ENCODE measurements at places on chromosomes 1 and 21. TPM values are rescaled to one million over a fixed set of nuclear protein-coding genes. Genes with fewer than 3 reads are reported as not detected.

DNA sequence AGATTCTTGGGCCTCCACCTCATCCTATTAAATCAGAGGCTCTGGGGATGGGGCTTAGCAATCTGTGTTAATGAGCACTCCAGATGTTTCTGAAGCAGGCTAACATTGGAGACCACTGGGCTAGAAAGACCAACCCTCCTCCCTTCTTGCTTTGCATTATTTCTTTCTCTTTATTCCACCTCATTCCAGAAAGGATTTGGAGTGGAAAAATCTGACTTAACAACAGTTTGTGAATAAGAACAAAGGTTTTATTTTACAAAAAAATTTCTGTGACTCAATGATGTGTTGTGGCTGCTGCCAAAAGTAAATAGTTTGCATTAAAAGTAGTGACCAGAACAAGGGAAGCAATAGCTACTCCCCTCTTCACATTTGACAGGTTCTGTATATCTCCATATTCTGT, 79.4 kb downstream of the TGFB2 start:
- no peak for DNase-seq

DNA sequence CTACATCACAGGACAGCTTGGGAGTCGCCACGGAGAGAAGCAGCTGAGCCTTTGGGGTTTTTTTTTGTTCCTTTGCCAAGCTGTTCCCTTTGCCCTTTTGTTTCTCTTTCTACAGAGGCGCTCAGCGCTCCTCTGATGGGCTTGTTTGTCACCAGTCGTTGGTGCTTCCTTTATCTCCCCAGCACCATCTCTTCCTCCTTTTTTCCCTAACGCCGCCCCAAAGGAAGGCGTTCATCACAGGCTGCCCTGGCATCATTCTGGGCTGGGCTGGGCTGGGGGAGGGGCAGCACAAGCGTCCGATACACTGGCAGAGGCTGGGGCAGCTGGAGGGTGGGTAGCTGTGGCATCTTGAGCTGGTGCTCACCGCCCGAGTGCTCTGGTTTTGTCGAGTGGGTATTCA, 10.5 kb downstream of the IGSF21 start:
- DNase-seq, result no peak

DNA sequence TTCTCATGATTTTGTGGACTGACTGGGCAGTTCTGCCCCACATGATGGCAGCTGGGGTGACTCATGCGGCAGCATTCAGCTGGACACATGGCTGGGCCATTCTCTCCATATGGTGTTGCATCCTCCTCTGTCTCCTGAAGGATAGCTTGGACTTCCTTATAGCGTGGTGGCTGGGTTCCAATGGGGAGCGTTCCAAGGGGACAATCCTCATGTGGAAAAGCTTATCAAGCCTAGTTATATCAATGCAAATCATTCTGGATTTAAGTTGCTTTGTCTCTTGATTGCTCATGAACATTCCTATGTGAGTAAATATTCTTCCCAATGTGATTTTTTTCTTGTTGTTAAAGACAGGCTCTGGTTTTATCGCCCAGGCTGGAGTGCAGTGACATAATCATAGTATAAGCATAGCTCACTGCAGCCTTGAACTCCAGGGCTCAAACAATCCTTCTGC, 13.2 kb upstream of the SLC2A1 start:
- no peak for DNase-seq

DNA sequence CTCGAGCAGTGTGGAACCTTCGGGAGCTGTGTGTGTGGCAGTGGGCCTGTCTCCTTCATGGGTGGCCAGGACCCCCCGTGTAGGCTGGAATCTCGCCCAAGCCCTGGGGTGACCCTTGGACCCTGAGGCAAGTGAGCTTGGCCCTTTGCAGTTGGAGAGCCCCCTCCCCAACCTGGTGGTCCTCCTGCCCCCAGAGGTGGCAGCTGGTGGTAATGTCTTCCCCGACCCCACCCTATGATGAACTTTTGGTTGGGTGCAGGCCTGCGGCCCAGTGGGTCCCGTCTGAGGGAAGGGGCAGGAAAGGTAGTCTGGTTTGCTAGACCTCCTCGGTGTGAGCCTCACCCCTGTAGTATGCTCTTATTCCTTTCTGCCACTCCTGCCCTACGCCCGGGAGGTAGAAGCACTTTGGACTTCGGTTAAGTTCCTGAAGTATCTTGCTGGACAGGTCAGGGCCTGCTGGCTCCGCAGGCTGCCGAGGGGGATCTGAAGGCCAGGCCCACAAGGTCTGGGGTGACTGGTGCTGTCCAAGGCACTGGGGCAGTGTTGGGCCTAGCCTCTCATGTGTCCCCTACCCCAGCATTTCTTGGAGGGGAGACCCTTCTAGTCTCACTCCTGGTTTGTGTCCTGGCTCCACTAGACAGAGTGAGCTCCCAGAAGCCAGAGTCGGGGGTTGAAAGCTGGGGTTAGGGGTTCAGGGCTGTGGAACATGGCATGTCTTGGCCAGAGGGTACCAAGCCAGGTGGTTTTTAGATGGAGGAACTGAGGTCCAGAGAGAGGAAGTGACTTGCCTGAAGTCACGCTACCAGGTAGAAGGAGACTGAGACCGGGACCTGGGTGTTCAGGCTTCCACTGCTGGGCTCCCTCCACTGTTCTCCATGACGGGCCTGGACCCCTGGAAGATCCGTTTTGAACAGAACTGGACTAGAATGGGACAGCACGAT, 1.8 kb downstream of the ZNF362 start:
- DNase-seq, result no peak

GRCh38 chr21:30563072-30563471, 2.0 kb upstream of the KRTAP19-7 start:
- DNase-seq, result no peak

The AIRE gene
- not detected for total RNA-seq

- DNase-seq, result no peak
These were observed at the start of gene VCAM1 for GRCh38 chr1:100719490-100719889. VCAM1 (plus strand) TSS chr1:100719742; CDS start chr1:100719861, 119 bp downstream.

The SPRR3 gene
- not detected for total RNA-seq

DNA sequence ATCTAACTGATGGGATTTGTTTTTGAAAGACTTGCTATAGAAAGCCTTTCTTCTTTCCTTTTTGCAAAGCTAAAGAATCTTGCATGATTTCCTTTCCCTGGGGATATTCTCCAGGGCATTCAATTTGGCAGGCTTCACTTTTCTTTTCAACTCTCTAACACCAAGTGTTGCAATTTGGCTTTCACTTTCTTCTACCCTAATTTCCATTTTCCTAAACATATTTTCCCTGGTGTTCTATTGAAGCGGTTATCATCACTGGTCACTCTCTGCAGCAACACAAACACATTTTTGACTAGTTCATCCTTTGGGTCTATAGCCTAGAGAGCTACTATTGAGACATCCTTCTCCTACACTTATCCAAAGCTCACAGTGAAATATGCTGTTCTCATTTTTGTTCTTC, 424.5 kb downstream of the NEGR1 start:
- no peak for DNase-seq

DNA sequence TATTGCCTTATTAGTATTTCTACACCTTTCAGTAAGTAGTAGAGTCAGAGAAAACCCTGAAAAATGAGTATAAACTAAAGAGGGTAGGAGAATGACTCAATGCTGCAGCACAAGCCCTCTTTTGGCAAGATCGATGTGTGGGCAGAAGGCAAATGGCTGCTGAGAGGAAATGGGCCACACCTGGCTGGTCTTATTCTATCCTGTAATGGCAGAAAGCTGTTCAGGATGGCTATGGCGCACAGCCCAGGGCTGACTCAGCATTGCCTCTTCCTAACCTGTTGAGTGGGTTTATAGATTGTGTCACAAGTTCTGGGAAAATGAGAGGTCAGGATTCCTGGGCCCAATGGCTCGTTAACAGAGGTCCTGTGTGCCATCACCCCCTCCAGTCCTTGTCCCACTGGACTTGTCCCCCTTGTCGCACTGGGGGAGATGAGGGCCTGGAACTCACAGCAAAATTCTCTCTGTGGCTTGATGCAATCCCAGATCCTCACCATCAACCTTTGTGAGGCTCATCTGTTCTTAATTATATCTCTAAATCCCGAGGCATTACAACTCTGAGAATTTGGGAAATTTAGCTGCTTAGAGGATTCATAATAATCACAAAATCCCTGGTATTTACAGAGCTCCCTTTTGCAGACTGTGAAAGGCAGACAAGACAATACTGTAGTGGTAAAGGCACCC, 13.2 kb downstream of the HMGB4 start:
- DNase-seq, result no peak

The EXO5 gene
- total RNA-seq, result 7.2 TPM

- no peak for DNase-seq
These were observed 80.2 kb upstream of the F3 start for GRCh38 chr1:94621802-94622201.

The ABCB10 gene
- 22.5 TPM for total RNA-seq

DNA sequence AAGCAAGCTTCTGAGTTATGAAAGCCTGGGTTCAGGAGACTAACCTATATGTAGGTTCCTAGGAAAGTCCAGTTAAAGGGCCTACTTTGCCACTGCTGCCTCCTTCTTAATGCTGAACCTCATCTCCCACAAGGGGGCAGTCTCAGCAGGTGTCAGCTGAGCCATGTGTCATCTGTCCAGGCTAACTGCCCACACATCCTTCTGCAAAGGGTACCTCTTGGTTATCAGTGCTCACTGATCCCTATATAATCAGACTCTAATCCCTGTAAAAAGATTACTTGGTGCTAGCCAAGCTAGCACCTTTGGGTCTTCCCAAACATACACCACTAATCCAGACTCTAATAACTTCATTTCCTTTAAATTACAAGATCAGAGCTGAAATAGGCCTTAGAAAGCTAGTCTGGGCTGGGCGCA, 9.0 kb downstream of the PRDX1 start:
- DNase-seq, result no peak

The OLFML3 gene
- total RNA-seq, result 73.7 TPM

DNA sequence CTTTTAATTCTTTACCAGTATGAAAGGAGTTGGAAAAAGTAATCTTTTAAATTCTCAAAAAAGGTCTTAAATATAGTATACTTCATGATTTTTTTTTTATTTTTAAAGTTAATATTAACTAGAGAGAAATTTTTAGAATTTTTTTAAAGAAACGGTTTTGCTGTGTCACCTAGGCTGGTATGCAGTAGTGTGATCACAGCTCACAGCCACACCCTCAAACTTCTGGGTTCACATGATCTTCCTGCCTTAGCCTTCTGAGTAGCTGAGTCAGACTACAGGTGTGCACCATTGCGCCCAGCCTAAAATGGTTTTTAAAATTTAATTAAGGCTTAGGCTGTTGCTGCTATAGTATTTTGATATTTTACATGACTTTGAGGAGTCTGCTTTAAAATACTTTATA, 52.4 kb downstream of the TLCD4 start:
- no peak for DNase-seq

- DNase-seq, result peak; percentile 42
These were observed 21.9 kb upstream of the IVNS1ABP start for GRCh38 chr1:185338719-185339622.

The ADGRL2 gene
- 73.9 TPM for total RNA-seq

GRCh38 chr1:11782127-11782708, 20.2 kb downstream of the C1orf167 start:
- DNase-seq, result no peak

The RXFP4 gene
- total RNA-seq, result not detected

The REN gene
- not detected for total RNA-seq

The LCK gene
- 1.2 TPM for total RNA-seq

- no peak for DNase-seq
These were observed 50.4 kb upstream of the STUM start for GRCh38 chr1:226497991-226498639.

DNA sequence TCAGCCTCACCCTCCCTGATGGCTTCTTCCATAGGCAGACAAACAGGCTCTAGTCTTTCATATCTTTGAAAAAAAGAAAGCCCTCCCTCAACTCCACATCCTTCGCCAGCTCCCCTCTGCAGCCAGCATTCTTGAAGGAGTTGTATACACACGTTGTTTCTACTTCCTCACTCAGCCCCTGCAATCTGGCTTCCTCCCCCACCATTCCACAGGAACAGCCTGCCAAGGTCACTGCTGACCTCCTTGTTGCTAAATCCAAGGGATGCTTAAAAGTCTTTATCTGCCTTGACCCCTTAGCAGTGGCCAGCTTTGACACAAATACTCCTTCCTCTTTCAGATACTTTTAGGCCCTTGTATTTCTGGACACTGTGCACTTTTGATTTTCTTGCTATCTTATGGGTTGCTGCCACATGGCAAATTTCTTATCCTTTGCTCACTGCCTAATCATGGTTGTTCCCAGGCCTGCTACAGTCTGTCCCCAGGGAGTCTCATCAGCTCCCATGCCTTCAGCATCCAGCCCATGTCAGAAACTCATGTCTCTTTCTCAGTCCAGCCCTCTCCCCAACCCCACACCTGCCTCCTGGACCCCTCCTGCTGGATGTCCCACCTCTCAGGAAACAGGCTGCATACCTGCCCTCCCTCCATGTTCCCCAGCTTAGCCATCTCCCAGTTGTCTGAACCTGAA, 8.3 kb downstream of the FAM229A start:
- no peak for DNase-seq

GRCh38 chr1:55466373-55466772, 251.2 kb upstream of the USP24 start:
- peak; percentile 57 for DNase-seq

The PDC gene
- total RNA-seq, result not detected

GRCh38 chr1:23530087-23530746, 816 bp downstream of the E2F2 start:
- DNase-seq, result no peak

GRCh38 chr1:207883660-207884250, 27.2 kb downstream of the CD34 start:
- no peak for DNase-seq
